ENCODE measurements at places on chromosomes 6 and 20.

GRCh38 chr6:118152524-118152923 lies 245.5 kb downstream of the SLC35F1 start:
- DNase-seq, result no peak

GRCh38 chr20:3046677-3047462 lies 1.0 kb downstream of the MRPS26 start:
- peak; percentile 24 for DNase-seq

GRCh38 chr6:14386668-14387067 lies 269.1 kb downstream of the CD83 start:
- DNase-seq, result no peak

DNA sequence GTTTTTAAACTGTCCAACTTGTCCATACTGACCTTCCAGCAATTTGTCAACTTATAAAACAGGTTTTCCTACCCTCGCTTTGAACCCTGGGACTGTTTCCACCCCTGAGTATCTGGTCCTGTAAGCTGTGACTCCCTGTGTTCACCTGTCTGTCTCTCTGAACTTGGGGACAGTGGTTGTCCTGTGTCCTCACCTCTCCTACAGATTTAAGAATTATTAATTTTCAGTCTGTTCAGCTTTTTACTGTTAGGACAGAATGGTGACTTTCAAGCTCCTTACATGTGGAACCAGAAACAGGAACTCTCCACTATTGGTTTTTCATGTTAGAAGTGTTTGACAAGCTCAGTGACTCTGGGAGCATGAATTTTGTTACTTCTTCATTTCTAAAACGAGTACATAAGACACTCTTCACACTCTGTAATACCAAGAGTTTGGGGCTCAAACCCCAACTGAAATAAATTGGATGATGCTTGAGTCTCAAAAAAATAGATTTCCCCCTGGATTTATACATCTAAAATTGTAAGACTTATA lies 713.9 kb downstream of the COL12A1 start:
- no peak for DNase-seq

GRCh38 chr6:130507666-130508028 lies 141.8 kb downstream of the TMEM200A start:
- DNase-seq, result no peak

GRCh38 chr20:13231031-13231752 lies 10.1 kb downstream of the ISM1 start:
- no peak for DNase-seq

DNA sequence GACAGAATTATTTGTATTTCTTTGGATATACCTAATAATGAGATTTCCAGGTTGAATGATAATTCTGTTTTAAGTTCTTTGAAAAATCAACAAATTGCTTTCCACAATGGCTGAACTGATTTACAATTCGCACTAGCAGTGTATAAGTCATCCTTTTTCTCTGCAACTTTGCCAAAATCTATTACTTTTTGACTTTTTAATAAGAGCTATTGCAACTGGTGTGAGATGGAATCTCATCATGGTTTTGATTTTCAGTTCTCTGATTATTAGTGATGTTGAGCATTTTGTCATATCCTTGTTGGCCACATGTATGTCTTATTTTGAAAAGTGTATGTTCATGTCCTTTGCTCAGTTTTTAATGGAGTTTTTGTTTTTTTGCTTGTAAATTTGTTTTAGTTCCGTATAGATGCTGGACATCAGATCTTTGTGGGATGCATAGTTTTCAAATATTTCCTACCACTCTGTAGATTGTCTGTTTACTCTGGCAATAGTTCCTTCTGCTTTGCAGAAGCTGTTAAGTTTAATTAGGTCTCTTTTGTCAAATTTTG lies 409.8 kb upstream of the CITED2 start:
- no peak for DNase-seq

- no peak for DNase-seq
Observed at GRCh38 chr6:20427856-20428255, 26.2 kb downstream of the E2F3 start.

- DNase-seq, result no peak
Observed at GRCh38 chr6:43740321-43740960, 29.6 kb upstream of the VEGFA start.

GRCh38 chr6:136274062-136274461 lies 15.6 kb downstream of the BCLAF1 start:
- DNase-seq, result no peak

DNA sequence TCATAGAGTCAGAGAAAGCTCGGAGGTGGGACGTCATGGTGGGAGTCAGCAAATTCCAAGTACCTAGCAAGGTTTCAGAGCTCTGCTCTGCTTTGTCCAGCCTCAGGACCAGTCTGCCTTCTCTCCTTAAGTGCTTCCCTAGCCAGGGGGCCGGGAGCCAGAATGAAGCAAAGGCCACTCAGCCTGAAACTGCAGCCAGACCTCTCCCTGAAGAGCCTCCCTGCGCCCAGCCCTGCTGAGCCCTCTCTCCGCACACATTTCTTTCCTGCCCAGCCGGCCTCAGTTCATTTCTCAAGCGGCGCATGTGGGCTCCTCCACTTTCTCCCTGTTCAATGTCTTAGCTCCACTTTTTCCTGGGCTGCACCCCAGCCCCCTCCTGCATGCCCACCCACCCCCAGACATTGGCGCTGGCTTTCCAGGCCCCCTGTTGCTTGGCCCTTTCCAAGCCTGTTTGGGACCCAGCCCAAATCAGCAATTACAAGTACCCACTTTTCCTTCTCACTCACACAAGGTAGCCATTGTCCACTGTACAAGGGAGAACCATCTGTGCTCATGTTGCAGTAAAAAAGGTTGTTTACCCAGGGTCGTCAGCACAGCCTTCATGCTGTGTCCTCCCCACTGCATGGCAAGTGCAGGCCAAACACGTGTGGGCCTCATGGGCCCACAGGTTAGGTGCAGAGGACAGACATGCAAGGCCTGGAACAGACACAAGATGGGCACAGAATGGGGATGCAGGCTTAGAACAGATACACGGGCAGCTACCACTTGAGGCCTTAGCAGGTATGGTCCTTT lies 147.1 kb downstream of the MRPL14 start:
- DNase-seq, result no peak
